ENCODE measurements at places on chromosomes 3 and 15. TPM values are rescaled to one million over a fixed set of nuclear protein-coding genes. Genes with fewer than 3 reads are reported as not detected.

DNA sequence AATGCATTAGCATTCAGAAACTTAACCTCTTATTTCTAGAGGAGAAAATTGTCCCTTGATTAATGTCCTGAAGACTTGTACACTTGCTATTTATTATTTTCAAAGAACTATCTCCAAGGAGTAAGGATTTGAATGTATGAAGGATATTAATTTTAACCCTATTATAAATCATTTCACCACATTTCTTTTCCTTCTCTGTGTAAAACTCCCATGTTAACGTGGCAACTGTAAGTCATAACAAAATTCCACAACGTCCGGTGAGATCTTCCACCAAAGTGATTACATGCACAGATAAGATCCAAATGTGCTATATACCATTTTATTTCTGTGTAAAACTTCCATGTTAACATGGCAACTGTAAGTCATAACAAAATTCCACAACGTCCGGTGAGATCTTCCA, 229.1 kb upstream of the ARHGEF26 start:
- H3K4me1 ChIP-seq = no peaks in the 10 kb centered on the region
- no peak for DNase-seq
- H3K27me3 ChIP-seq = no peaks in the 10 kb centered on the region
- H3K36me3 ChIP-seq = no peaks in the 10 kb centered on the region
- no peak overlapping the region for H3K27ac ChIP-seq

GRCh38 chr3:111610189-111610588, 15.0 kb upstream of the ZBED2 start:
- peak overlapping the region; percentile 43 for H3K27ac ChIP-seq
- DNase-seq = no peak

ARPIN gene
- total RNA-seq = not detected

DNA sequence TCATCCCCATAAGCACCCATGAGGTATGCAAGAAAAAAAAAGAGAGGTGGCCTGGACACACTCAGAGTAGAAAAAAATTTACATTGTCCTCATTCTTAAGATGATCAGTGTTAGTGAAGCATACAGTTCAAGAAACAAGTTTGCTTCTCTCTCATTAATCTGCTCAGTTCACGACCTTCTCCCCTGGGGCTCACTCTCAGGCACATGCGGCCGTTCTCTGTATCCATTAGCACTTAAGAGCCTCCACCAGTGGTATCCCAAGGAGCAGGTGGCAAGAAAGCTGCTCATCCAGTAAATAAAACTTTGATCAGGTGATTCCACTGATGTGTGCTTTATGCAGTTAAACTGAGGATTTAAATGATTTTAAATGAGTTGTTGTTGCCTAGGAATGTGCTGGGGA, 57.4 kb downstream of the ARHGAP31 start:
- no peaks in the 10 kb centered on the region for H3K27me3 ChIP-seq
- no peaks in the 10 kb centered on the region for H3K36me3 ChIP-seq
- DNase-seq = no peak
- no peak overlapping the region for H3K27ac ChIP-seq
- peaks cover 21% of the 10 kb centered on the region for H3K4me1 ChIP-seq

- no peak overlapping the region for H3K27ac ChIP-seq
- no peaks in the 10 kb centered on the region for H3K36me3 ChIP-seq
- H3K4me1 ChIP-seq = no peaks in the 10 kb centered on the region
- no peak overlapping the region for H3K4me3 ChIP-seq
- H3K27me3 ChIP-seq = no peaks in the 10 kb centered on the region
Measured at GRCh38 chr15:57640930-57641682, 49.4 kb downstream of the MYZAP start.

DNA sequence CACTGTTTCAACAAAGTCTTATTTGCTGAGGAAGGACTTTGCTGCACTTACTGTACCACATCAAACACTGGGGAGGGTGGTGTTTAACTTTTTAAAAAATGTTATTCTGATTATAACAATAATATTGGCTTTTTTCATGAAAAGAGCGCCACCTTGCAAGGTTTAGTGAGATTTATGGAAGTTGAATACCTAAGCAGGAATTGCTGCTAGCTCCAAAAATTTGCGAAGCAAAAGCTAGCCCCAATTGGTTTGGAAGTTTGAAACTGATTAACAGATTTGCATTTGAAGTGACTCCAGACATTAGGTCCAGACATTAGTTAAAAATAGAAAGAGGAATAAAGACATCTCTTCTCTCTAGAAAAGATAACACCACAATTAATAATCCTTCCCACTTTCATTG, 6.7 kb downstream of the ZIC1 start:
- no peaks in the 10 kb centered on the region for H3K36me3 ChIP-seq
- peaks cover 98% of the 10 kb centered on the region for H3K27me3 ChIP-seq
- H3K4me3 ChIP-seq = no peak overlapping the region
- DNase-seq = no peak

MYLK gene
- total RNA-seq = not detected

CHRNA5 gene
- 0.25 TPM for total RNA-seq

- H3K4me3 ChIP-seq = no peak overlapping the region
- no peak overlapping the region for H3K27ac ChIP-seq
- no peaks in the 10 kb centered on the region for H3K27me3 ChIP-seq
- no peak for DNase-seq
- H3K36me3 ChIP-seq = peaks cover 37% of the 10 kb centered on the region
Measured at GRCh38 chr3:32709346-32709745, 24.4 kb downstream of the CNOT10 start.

- no peaks in the 10 kb centered on the region for H3K27me3 ChIP-seq
- H3K4me1 ChIP-seq = no peaks in the 10 kb centered on the region
- H3K36me3 ChIP-seq = no peaks in the 10 kb centered on the region
- DNase-seq = no peak
Measured at GRCh38 chr3:16606398-16606797, 1.2 kb upstream of the DAZL start.

- no peaks in the 10 kb centered on the region for H3K27me3 ChIP-seq
- no peaks in the 10 kb centered on the region for H3K4me1 ChIP-seq
- DNase-seq = no peak
- no peaks in the 10 kb centered on the region for H3K36me3 ChIP-seq
- no peak overlapping the region for H3K4me3 ChIP-seq
Measured at GRCh38 chr3:21447476-21448151, 303.4 kb downstream of the ZNF385D start.

All from CD4-positive, alpha-beta T cell (primary cell).